ENCODE measurements at places on chromosomes 4 and X. TPM values are rescaled to one million over a fixed set of nuclear protein-coding genes. Genes with fewer than 3 reads are reported as not detected.

GRCh38 chr4:156230176-156230575, 276.5 kb upstream of the CTSO start:
- no peak for DNase-seq

- DNase-seq: no peak
Observed at GRCh38 chrX:11724122-11725017, 33.7 kb upstream of the MSL3 start.

GRCh38 chr4:155017426-155017825, 191.0 kb upstream of the NPY2R start:
- DNase-seq: no peak

DNA sequence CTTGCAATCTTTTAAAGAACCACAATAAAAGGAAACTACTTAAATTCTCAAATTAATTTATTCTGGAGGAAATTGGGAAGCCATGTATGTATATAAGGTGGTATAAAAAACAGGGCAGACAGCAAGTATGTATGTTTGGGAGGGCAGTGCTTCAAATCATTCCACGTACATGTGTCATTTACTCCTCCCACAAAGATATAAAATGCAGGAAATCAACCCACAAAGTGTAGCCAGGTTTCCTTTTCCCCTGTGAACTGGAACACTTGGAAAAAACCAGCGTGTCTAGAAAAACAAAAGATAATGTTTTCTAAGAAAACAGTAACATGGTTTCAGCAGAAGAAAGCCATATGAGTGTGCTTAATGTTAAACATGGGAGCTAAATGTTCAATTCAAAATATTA, 156.7 kb upstream of the FAM47A start:
- no peak for DNase-seq

- DNase-seq: no peak
Observed at GRCh38 chrX:154652311-154653047, 900 bp downstream of the CTAG2 start.

DNA sequence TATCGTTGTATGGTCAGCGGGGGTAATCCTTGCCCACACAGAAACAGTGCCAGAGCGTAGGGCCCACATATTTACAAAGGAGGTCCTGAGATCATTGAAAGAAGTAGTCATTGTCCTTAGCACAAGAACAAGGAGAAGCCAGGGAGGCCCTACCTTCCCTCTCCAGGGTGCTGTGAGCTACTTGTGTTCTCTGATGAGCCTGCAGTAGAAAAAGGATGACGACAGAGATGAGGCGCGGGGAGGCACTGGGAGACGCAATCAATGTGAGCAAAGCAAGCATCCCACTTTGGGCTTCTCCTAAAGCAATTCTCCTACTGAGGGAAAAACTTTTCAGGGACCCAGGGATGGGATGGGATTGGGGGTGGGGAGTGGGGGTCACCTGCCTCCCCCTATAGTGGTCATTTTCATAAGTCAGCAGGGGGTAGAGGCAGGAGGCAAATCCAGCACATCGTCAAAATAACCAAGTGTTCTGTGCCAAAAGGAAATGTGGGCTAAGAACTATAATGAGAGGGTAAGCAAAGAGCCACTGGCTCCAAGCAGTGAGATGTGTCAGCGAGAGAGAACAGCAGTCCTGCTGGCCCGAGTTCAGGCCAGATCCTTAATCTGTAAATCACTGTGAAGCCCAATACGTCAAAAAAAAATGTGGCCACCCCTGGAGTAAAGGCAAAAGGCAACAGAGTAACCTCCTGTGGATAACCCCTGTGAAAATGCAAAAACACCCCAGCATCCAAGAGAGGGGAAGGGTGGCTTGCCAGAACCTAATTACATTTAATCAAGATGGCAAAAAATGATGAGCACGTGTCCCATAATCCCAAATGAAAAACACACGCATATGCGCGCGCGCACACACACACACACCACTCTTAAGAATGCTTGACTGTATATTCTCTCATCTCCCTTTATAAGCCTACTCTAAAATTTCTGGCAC, 136.6 kb upstream of the HHIP start:
- DNase-seq: no peak

- DNase-seq: no peak
Observed at GRCh38 chrX:129512409-129512808, 10.9 kb downstream of the SMARCA1 start.

- no peak for DNase-seq
Observed at GRCh38 chr4:85734424-85734831, 259.5 kb downstream of the ARHGAP24 start.

- DNase-seq: no peak
Observed at GRCh38 chr4:160818571-160818970, 1345.2 kb downstream of the FSTL5 start.

DNA sequence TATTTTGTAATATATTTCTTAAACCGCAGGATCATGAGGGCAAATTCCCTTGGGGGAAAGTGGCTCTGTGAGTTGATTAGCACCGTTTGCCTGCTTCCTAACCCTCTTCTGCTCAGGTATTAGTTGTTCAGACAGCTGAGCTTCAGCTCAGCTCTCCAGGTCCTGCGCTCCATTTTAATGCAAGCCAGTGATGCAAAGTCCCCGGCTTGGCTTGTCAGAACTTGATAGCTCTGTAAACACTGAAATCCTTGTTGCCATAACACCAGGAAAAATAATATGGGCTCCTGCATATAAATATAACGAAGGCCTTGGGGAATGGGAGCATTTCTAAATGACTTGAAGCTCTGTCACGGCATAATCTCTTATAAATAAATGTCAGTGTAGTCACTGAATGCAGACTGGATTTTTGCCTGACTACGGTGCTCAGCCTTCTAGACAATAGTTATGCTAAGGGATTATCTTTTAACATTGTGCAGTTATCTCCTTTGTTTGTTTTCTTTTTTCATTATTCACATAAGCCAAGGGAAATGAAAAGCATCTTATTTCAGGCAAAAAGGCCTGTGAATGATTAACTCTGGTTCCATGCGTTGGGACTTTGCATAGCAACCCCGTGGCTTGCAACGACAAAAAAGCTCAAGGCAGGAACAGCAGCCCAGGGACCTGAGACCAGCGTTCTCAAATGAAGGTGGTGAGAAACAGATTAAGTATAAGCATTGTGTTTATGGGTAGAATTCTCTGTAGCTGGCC, 253.2 kb downstream of the SPRY1 start:
- peak; percentile 64 for DNase-seq

DNA sequence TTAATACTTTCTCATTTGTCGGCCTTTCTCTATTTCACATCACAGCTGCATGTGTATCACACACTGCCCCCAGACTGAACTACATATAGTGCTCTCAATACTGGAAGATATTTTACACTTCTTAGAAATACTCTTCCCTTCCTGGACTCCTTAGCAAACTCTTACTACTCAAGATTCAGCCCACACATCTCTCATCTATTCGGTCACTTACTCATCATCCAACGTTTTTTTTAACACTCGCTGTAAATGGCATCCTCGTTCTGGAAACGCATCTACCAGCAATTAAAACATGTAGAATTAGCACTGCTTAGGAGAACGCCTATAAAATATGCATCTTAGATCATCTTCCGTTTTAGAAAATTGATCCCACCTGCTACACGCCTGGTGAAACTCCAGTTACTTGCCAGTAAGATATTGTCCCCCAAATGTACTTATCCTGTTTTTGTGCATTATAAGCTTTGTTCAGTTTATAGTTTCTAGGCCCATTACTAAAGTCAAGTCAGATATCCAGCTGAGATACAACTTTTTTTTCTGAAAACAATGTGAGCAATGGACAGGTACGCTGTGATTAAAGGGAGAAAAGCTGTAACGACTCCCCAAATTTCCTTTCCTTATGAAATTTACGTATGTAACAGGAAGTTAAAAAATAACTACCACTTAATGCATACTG, 1.0 kb downstream of the LRP2BP start:
- no peak for DNase-seq

- no peak for DNase-seq
Observed at GRCh38 chrX:133670383-133670782, 255.1 kb upstream of the GPC4 start.

- DNase-seq: no peak
Observed at GRCh38 chrX:105314458-105314857, 94.0 kb upstream of the TEX13A start.

- no peak for DNase-seq
Observed at GRCh38 chr4:139532947-139533346, 23.1 kb downstream of the SETD7 start.

GRCh38 chr4:140326395-140326993, 47.0 kb upstream of the SCOC start:
- DNase-seq: no peak

DNA sequence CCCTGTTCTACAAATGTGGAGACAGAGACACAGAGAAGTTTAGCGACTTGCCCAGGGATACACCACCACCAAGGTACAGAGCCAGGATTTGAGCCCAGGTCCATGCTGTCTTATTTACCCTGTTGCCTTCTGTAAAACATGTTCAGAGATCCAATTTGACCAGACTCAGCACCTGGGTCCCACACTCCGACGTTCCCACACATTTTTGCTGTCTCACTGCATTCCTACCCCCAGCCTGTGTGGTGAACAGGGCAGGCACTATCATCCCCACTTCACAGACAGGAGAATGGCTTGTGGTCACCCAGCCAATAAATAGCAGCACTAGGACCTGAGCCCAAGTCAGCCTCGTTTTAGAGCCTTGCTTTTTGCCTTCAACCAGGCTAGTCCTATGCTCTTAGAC, 102.8 kb downstream of the PJA1 start:
- DNase-seq: peak; percentile 9

- DNase-seq: no peak
Observed at GRCh38 chrX:24210190-24210589, 60.7 kb downstream of the ZFX start.

GRCh38 chrX:635428-636090, 5.0 kb downstream of the SHOX start:
- DNase-seq: peak; percentile 19

- DNase-seq: no peak
Observed at GRCh38 chr4:80240976-80241375, 25.5 kb upstream of the FGF5 start.

- DNase-seq: peak; percentile 74
Observed at GRCh38 chr4:1809754-1810502, 16.8 kb downstream of the FGFR3 start.

- DNase-seq: no peak
Observed at GRCh38 chr4:187098429-187098828, 374.8 kb upstream of the FAT1 start.

The ZCCHC18 gene
- 0.49 TPM for total RNA-seq

The IL21 gene
- total RNA-seq: not detected

The CLIC2 gene
- total RNA-seq: 16.7 TPM

The CPZ gene
- total RNA-seq: 7.4 TPM

The SAGE1 gene
- total RNA-seq: not detected

The LPAR4 gene
- 0.18 TPM for total RNA-seq

The MAP7D2 gene
- total RNA-seq: 1.2 TPM

The IL2RG gene
- total RNA-seq: 5.6 TPM

The CBR4 gene
- 34.0 TPM for total RNA-seq

The SH2D1A gene
- not detected for total RNA-seq

The PWWP3B gene
- 0.52 TPM for total RNA-seq

Measured in ureter (tissue), 1 donor.